CD4-positive, alpha-beta T cell (primary cell): ENCODE measurements at places on chromosomes 1 and 21.

DNA sequence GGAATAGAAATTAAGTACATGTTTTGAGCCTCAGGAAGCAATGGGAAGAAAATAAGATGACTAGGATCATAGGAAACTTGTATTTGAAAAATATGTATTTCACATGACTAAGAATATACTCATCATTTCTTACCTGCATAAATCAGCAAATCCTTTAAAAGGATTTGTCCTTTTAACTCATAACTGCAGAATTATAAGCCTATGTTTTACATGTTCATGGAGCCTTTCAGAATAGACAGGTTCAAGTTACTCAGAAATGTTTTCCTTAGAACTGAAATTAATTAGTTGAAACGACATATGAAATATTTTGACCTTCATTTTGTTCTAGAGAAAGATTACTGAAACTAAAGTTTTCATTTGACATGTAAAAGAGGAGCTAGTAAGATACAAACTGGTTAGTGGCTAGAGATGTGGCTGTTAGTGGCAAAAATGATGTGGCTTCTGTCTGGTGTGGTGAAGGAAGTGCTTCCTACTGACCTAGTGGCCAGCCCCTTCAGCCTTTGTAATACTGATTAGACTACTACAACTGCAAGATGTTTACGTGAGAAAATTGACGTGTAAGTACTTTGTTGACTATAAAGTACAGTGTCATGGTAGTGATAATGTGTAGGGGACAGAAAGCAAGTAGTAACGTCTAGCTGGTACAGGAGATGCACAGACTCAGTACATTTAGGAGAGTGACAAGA lies 54.7 kb downstream of the PACC1 start:
- no peak for DNase-seq

DNA sequence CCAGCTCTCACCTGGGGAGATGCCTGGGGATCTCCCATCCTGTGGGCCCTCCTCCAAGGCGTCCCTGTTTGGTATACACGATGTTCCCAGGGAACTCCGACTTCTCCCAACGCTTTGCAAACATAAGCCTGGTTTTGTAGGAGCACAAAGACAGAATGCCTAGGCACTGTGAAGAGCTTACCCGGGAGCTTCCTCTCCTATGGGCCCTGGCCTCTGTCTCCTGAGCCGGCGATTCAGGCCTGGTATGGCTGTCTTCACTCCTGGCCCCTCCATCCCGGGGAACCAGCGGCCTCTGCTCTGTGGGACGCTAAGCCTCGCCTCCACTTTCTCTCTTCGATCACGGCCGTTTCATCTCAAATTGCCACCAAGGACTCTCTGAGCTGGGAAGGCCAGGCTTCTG lies 59.6 kb upstream of the ACTRT2 start:
- DNase-seq: no peak

GRCh38 chr1:11806307-11806936 lies 431 bp downstream of the CLCN6 start:
- no peak for DNase-seq

- DNase-seq: no peak
These were observed 19.6 kb downstream of the PEX14 start for GRCh38 chr1:10494418-10494753.

DNA sequence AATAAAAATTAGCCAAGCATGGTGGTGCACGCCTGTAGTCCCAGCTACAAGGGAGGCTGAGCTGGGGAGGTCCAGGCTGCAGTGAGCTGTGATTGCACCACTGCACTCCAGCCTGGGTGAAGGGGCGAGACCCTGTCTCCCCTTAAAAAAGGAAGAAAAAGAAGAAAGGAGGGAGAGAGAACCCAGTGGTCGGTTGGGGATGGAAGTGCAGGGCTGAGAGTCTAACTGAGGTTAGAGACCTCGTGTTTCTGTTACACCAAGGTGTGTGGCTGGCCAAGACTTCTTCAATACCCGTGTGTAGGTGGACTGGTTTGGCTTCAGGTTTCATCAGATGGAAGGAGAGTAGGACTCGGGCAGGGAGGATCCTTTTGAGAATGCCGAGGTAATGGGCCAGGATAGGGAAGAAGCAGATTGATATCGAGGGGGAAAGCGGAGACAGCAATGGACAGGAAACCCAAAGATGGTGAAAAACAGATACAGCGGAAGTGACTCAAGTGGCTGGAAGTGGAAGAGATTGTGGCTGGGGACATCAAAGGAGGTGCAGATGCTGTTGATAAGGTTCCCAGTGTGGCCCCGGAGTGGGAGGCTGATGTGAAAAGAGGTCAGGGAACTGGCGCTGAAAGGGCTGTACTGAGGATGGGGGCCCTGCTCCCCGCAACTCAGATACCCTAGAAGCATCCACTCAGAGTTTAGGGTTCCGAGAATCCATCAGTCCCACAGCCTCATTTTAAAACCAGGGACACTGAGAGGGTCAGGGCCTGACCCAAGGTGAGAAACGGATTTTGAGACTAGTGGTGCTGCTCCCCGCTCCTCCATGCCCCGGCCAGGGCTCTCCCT lies 681 bp upstream of the UBXN10 start:
- peak; percentile 83 for DNase-seq
